MV-4-11 (cell line): ENCODE measurements at places on chromosomes 4 and X.

DNA sequence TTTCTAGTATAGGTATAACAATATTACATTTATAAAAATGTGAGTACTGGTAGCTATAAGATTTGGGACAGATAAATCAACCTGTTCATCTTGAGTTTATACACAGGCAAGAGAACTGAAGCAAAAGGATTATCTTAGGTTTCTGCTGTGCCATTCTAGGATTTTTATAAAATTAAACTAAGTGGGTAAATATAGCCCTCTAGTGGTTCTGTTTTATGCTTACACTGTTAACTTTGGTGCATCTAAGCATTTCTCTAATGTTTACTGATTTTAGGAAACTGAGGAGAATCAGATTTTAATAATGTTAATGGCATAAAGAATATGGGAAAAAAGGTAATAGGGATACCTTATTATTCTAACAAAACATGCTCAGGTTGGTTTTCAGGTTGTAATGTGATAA, 1.1 kb upstream of the RRH start:
- no peak for DNase-seq

DNA sequence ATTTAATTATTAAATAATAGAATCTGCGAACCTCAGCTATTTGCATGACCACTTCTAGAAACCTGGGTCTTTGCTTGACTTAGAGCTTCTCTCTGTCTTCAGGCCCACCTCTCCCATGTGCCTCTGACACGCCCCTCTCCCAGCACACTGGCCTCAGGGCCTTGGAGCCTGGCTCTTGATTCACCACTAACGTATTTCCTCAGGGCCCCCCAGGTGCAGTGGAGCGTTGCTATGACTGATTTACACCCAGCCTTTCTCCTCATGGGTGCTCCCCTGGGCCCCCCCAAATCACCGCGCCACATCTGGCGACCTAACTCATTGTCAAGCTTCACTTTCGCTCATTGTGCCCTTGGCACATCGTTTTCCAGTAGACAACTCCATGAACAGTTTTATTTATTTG, 37.9 kb upstream of the TENM3 start:
- DNase-seq: no peak

- DNase-seq: no peak
Observed at GRCh38 chr4:87932718-87933141, 42.8 kb upstream of the SPP1 start.

GRCh38 chrX:145631461-145631951, 186.1 kb upstream of the SLITRK2 start:
- DNase-seq: no peak

GRCh38 chrX:68919707-68920106, 90.9 kb downstream of the EFNB1 start:
- DNase-seq: no peak

- DNase-seq: no peak
Observed at GRCh38 chr4:6309777-6310176, 40.1 kb downstream of the WFS1 start.

DNA sequence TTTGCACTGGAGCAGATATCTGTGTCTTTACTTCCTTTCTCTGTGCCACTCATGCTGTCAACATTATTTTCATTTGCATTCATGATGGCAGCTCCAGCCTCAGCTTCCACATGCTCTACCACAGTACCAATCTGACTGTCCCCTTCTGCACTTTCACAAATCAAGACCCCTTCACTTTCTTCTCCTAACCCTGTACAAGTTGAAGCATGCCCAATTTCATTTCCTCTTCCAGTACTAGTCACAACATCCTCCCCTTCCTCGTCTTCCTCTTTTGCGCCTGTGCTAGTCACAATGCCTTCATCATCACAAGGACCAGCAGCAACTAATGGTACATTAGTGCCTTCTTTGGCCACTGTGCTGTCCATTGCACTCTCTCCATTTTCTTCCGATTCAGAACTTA, 26.5 kb downstream of the BOD1L1 start:
- DNase-seq: peak; percentile 94

DNA sequence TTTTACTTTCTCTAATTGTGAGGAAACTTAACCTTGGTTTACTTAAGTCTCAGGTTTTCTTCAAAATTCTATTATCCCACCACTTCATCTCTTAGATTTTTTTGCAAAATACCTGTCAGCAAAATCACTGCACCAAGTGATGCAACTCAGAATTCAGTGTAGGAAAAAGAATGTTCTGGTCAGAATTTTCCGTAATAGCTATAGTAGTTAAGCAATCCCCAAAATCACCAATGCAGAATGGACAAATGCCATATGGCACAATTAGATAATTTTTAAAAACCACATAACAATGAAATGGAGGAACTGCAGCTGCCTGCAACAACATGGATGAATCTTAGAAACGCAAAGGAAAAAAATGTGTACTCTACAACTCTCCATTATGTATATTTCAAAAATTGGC, 373.1 kb downstream of the NAF1 start:
- no peak for DNase-seq

- no peak for DNase-seq
Observed at GRCh38 chr4:120211408-120212015, 144.9 kb upstream of the MAD2L1 start.

GRCh38 chr4:55087009-55087912, 38.1 kb downstream of the KDR start:
- no peak for DNase-seq

- DNase-seq: no peak
Observed at GRCh38 chr4:106303548-106304281, 12.3 kb downstream of the TBCK start.

DNA sequence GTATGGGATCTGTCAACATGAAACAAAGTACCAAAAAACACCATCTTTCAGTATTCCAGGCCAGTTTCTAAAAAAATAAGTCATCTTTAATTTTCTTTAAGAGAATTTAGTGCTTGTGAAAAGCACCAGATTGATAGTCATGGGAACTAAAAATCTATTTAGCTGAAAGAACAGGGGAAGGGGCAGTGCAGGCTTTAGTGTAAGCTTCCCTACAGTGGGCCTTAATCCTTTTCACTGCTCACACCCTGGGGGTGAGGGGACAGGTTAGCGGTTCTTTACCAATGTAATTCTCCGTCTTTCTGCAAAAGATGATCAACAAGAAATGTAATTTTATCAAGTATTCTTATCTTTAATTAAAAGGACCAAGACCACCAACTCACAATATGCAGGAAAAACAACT, 47.1 kb downstream of the CHIC2 start:
- no peak for DNase-seq

GRCh38 chr4:7759216-7759615, 180.4 kb downstream of the AFAP1 start:
- peak; percentile 29 for DNase-seq

DNA sequence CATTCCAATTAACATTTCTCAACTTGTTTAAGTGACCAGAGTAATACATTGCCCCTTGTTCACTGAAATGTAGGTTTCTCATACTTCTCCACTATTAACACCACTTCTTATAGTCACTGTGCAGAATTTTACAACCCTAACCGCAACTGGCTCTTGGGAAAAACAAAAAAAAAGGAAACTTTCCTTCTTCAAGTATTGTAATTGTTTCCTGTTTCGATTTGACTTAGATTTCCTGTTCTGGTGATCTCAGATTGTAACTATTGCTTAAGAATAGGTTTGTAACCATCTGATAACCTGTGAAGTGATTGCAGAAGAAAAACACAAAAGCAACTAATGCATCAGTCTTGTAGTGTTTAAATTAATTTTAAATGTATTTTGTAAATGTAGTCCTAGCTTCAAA, 594.7 kb upstream of the GALNT7 start:
- peak; percentile 67 for DNase-seq

- no peak for DNase-seq
Observed at GRCh38 chr4:1024882-1025545, 13.6 kb downstream of the FGFRL1 start.

- DNase-seq: no peak
Observed at GRCh38 chr4:95949808-95950207, 109.9 kb downstream of the PDHA2 start.

DNA sequence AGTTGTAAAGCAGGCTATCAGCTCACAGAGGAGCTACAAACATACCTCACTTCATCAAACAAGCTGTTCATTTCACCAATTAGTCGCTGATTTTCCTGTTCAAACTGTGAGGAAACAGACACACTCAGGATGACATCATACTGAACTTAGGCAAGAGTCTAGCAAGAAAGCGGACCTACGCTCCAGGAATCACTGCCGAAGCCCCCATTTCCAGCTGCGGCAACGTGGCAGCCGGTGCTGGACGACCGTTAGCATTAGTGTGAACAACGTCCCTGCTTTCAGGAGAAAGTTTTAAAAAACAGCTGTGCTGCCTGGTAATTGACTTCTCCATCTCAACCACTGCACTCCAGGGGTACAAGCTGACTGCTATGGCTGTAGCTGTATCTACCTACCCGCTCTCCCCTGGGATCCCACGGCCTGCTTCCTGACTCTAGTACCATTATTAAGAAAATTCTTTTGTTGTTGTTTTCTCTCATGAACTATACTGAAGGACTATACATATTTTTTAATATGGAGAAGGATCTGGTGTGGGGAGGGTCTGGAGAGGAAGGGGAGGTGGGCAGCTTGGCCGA, 38.3 kb downstream of the NSG1 start:
- no peak for DNase-seq
